T-helper 1 cell (primary cell): ENCODE measurements at places on chromosomes 3 and 15.
A peak's percentile ranks its signal among the peaks of the same experiment; 100 is the strongest.

DNA sequence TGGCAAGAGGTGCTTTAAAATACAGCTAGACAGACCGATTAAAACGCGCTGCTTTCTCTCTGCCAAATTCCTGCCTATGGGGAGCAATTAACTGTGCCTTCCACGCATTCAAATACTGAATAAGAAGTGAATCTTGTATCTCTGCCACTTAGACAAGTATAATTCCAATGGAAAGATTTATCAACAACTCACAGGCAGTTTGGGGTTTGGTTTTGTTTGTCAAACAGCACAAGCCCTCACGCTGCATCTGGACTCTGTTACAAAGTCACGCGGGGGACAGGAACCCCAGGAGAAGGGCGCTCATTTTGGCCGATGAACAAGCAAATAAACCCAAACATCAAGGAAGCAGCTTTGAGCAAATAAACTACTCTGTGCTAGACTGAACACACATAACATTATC lies 61.8 kb upstream of the TMCO5A start:
- no peak for DNase-seq

GRCh38 chr3:67198374-67198773 lies 200.3 kb downstream of the KBTBD8 start:
- no peak for DNase-seq

- DNase-seq, result no peak
Measured at GRCh38 chr3:150074697-150075416, 104.2 kb upstream of the PFN2 start.

DNA sequence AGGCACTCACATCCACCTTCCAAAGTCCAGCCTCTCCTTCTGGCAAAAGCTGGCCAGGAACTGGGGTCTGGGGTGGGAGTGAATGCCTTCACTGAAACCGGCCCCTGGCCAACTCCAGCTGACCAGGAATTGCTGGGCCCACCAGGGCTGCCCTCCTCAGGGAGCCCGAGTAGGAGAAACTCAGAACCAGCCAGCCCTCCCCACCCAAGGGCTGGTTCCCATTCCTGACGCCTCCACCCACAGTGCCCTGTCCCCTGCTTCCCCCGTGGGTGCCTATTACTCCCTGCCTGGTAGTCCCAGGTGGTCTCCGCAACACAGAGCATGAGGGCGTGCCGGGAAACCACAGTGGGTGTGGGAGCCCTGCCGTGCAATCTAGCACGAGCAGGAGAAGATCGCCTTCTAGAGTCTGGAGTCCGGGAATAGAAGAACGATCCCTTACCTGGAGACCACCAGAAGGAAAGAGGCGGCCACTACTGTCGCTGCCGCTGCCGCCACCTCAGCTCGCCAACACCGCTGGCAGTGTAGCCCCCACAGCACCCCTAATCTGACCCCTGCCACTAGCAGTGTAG lies 178.8 kb downstream of the POTEB3 start:
- no peak for DNase-seq

- DNase-seq, result no peak
Measured at GRCh38 chr3:126049289-126050049, 34.5 kb downstream of the SLC41A3 start.

DNA sequence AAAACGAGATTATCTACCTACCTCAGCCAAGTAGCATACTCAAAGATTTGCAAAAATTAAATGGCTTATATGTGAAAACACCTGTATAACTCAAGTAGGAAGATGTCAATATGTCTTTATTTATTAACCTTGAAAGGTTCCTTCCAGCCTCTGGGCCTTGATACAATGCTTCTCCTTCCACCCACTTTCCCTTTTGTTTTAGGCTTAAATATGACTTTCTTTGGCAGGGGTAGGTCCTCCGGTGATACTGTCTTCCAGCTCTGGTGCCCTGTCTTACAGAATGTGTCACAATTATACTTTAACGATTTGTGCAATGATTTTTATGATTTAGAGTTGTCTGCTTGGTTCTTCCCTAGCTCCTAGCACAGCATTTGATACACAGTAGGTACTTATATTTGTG lies 4.1 kb downstream of the LINS1 start:
- DNase-seq, result no peak

- DNase-seq, result no peak
Measured at GRCh38 chr15:51580982-51581381, 41.6 kb downstream of the DMXL2 start.

DNA sequence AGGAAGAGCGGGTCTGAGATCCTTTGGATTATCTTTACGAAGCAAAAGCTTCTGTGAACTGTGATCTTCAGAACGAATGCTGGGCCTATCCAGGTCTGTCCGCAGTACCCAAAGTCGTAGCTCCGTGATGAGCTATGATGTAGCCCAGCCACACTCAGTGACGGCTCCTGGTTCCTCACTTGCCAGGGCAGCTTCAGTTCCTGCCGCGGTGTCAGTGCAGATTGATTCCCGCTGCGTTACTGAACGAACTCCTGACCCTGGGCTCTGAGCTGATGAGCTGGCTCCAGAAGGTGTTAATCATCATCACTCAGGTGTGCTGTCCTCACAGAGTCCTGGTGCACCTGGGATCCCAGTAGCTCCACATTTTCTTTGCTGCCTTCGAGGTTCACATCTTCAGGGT lies 45.0 kb downstream of the TMEM44 start:
- DNase-seq, result no peak

DNA sequence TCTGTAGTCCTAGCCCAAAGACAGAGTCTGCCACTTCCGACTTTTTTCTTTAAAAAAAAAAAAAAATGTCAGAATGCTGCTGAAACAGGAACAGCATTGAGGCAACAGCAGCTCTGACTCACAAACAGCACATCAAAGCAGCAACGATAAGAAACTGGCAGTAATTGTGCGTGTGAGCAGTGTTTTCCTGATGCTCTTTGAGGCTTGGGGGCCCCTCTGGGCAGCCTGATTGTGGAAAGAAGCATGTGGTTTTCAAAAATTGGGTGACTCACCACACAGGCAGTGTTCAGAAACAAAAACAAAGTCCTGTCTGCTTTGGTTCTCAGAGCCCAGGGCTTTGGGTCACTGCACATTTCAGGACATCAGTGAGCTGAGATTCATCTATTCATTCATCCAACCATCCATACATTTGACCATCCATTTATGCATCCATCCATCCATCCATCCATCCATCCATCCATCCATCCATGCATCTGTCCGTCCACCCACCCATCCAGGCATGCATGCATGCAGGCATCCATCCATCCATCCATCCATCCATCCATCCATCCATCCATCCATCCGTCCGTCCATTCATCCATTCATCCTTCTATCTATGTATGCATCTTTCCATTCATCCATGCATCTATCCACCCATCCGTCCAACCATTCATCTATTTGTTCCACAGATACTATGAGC lies 308.4 kb downstream of the RPLP1 start:
- peak; percentile 26 for DNase-seq

DNA sequence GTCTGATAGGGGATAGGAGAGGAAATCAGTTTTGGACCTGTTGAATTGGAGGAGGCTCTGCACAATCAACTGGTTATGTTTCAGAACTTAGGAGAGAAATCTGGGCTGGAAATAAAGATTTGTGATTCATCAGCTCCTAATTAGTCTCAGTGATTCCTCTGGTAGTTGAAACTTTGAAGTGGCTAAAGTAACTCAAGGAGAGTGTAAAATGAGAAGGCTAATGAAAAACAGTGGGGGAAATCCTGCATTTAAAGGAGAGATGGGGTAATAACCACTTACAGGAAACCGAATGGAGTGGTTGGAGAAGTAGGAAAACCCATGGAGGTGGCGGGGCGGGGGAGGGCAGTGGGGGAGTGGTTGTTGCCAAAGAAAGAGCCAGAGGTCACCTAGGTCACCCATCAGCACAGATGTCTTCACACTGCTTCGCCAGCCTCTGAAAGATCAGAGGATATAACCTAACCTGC lies 32.6 kb downstream of the MAP2K5 start:
- DNase-seq, result no peak

DNA sequence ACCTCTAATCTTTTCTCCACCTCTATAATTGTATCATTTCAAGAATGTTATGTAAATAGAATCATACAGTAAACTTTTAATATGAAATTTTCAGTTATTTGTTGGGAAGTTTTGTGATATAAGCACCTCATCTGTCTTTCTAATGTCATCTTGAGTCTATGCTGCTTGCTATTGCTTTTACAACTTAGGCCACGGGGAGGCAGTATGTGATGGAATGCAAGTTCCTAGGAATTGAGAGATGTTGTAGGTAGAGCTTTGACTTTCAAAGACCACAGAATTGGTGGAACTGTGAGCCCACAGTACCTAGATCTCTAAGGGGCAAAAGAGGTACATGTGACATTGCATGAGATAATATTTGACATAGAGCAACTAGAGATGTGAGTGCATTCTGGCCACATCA lies 328.3 kb downstream of the MFSD1 start:
- DNase-seq, result no peak

DNA sequence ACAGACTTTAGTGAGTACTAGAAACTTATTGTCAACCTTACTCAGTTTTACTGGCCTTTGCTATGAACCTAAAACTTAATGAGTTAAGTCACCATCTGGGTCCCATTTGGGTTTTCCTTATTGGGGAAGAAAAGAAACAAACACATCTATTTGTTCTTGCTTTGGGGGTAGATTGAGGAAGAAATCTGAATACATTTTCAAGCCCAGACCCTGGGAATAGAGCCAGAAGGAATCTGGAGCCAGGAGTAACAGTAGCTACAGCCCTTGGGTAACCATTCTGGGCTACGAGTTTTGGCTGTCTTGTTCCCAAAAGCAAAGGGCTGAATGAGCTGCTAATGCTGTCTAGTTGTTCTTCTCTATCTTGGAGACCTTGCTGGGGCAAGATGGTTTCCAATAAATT lies 16.5 kb downstream of the SLC12A1 start:
- DNase-seq, result no peak

- no peak for DNase-seq
Measured at GRCh38 chr15:71595846-71596553, 214.4 kb upstream of the NR2E3 start.

- DNase-seq, result no peak
Measured at GRCh38 chr15:99441871-99442251, 123.9 kb upstream of the MEF2A start.

- no peak for DNase-seq
Measured at GRCh38 chr15:25847051-25847450, 16.1 kb downstream of the ATP10A start.

DNA sequence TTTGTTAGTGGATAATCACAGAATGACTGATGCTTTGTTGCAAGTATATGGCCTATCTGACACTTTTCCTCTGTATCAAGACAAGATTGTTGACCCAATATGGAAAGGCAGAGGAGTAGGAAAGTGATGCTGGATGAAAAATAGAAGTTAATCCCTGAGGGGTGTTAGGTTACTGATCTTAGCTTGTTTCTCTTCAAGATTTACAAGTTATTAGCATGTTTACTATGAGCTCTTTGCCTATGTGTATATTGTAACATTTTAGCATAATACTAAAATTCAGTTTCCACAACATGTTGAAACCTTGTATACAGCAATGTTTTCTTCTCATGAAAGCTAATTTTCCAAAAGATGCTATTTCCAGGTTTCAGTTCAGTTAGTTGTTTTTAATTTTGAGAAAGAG lies 120.4 kb upstream of the CCNL1 start:
- DNase-seq, result no peak

- DNase-seq, result no peak
Measured at GRCh38 chr3:126127904-126128303, 44.0 kb upstream of the SLC41A3 start.

GRCh38 chr3:25457671-25458419 lies 29.8 kb downstream of the RARB start:
- no peak for DNase-seq

- DNase-seq, result no peak
Measured at GRCh38 chr15:100873029-100873677, 6.5 kb upstream of the ALDH1A3 start.

DNA sequence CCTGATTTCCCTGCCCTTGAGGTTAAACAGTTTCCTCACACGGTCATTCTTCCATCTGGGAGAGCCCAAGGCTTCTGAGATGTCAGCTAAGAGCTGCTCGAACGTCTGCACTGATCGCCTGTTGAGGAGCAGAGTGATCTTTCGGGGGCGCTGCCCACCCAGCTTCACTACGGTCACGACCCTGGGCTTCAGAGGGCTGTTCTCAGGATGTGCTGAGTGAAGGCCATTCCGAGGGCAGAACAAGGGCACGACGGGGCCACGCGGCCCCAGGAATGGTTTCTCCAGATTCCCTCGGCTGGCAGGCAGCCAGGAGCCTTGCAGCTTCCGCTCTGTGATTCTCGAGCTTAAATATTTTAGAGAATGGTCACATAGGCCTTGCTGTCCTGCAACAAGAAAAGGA lies 25.7 kb downstream of the DCLK3 start:
- no peak for DNase-seq

DNA sequence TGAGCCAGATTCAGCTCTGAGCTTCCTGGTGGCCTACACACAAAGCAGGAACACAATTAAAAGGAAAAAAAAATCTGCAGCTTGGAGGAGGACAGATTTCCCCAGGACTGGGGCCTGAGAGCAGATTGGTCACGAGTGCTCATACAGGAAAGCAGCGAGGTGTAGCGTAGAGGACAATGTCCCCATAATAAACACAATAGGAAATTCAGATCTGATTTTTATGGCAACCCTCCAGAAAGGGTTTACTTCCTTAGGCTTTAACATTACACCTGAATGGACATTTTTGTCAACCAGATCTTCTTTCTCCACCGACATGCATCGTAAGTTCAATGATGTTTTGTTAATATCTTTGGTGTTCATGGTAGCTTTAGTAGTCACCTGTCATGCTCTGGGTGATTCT lies 23.3 kb downstream of the SLC6A20 start:
- no peak for DNase-seq
